ENCODE measurements at places on chromosomes 2 and 18.

GRCh38 chr2:236827997-236828396, 257.7 kb upstream of the COPS8 start:
- DNase-seq: no peak

DNA sequence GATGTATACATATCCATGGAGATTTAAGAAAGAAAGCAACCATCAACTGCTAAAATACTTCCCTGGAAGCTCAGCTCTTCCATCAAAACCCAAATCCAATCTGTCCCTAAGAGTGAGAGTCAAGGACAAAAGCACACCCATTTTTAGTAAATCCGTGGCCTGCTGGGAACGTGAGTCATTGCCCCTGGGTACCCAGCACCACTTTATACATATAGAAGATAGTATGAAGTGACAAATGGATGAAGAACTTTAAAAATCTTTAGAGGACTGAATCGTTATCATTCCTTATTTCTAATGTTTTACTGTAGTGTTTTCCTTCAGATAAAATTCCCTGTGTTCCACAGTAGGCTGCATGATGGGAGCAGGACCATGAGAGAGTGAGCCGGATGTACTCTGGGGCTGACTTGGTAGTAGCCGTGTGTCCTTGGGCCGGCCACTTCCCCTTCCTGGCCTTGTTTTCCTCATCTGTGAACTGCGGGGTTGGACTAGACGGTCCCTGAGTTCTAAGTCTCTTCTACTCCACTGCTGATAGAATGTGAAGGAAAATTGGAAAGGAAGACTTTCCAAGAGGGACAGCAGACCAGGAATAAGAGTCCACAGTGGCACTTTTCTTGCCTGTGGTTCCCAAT, 28.5 kb upstream of the CEP68 start:
- no peak for DNase-seq

DNA sequence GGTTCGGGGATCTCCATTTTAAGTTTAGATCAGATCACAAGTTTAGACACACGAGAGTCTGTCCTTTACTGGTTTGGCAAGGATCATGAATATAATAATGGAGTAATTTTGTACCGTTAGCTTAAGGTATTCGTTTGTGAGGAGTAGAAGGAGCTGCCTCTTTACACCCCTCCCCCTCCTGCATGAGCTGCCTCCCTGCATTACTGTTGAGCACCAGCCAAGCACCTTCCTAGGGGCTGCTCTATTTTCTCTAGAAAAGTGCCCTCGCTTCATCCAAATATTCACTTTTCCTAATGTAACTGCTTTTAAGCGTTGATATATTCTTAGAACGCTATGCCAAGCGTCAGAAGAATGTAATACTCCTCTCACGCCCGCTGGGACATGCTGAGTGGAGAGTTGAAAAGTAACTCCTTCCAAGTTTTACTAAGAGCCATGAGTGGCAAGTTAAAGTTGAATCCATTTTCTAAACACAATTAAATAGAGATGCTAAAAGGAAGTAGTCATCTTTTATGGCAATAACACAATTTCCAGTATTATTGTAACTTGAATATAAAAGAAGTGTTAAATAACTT, 25.4 kb upstream of the SCN7A start:
- DNase-seq: no peak

GRCh38 chr2:199928626-199929025, 17.5 kb downstream of the C2orf69 start:
- DNase-seq: no peak

GRCh38 chr2:112305132-112305531, 29.7 kb downstream of the ZC3H6 start:
- DNase-seq: no peak

Measured in Panc1 (cell line).